ENCODE measurements at places on chromosomes 6 and 20. TPM values are rescaled to one million over a fixed set of nuclear protein-coding genes. Genes with fewer than 3 reads are reported as not detected.

Gene TNF
- not detected for polyA plus RNA-seq

Gene FNDC1
- 0.10 TPM for polyA plus RNA-seq

DNA sequence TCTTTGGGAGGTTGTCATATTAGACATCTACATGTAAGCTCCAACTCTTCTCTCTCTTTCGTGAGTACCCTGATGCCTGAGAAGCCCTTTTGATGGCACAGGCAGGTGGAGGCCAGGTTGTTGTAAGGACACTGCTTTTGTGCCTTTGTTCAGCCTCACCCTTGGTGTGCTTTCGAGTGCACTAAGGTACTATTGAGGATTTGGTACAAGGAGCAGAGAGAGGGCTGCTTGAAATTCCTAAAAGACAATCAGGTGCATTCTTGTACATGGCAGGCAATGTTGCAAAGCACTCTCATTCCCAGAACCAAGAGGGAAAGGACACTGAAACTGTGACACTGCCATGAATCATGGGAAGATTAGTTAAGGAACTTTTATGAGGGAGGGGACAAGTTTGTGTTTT lies 19.1 kb downstream of the BMP2 start:
- no peak for DNase-seq

- no peak for DNase-seq
These were observed 12.2 kb upstream of the FYN start for GRCh38 chr6:111885373-111886027.

DNA sequence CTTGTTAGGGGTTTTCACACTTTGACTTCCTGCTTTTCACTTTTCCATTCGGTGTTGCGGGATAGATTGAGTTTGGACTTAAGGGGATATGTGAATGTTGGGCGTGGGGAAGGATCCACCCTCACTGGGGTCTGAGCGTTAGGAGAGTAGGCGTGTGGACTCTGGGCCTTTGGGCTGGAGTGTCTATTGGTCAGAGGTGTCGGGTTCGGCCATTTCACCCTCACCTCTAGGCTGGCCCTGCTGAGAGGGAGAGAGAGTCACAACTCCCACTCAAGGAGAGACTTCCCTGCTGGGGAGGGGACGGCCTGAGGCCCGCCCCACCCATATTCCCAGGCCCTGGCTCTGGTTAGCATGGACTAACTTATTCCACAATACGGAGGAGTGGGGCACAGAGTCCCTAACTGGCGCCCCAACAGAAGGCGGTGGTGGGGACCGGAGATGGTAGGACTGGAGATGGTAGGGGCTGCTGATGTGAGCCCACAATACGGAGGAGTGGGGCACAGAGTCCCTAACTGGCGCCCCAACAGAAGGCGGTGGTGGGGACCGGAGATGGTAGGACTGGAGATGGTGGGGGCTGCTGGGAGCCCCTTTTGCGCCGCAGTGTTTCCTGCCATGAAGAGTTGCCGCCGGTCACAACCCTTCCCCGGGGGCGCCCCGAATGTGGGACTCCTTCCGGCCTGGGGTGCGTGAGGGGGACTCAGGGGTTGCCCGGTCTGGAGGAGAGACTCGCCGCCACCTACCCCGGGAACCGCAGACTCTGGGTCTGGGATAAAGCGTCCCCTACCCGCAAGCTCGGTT lies 1.4 kb upstream of the PTPRA start:
- DNase-seq = no peak

GRCh38 chr20:60667641-60668040 lies 584.4 kb upstream of the CDH4 start:
- DNase-seq = no peak

Measured in BJ (cell line).